ENCODE measurements at places on chromosomes 5 and 9. TPM values are rescaled to one million over a fixed set of nuclear protein-coding genes. Genes with fewer than 3 reads are reported as not detected.

Gene STPG3
- total RNA-seq = not detected

Gene FOXD4L3
- not detected for total RNA-seq

DNA sequence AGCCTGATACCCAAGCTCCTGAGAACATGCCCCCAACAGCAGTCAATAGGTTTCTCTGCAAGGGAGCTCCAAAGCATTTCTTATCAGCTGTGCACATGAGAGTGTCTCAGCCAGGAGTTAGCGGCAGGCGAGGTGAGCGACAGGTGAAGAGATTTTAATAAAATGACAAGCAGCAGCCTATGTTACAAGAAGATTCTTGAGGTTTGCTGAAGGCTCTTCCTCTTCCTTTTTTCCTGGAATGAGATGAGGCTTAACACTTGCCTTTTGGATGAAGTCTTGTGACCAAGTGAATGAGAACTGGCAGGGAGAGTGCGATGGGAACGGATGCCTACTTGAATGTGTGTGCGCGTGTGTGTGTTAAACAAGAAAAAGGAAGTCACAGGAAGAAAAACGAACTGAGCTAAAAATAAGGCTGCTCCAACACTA lies 76.1 kb downstream of the SHB start:
- DNase-seq = no peak

Gene AQP7
- total RNA-seq = 2.8 TPM

GRCh38 chr5:97931829-97932228 lies 748.8 kb upstream of the RIOK2 start:
- DNase-seq = no peak

Gene SNAPC3
- total RNA-seq = 41.5 TPM
